ENCODE measurements at places on chromosomes 1 and 21.

DNA sequence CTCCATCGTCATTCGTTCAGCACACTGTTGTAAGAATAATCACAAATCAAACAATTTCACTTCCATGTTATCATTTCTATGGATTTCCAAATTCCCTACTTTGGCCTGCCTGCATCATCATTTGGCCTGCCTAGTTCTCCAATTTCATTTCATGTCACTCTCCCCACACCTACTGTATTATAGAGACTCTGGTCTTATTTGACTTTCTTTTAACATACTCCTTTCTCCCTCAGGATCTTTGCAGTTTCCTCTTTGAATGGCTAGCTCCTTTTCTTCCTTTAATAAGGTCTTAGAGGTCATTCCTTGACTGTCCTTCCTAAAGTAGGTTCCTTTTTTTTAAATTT lies 36.3 kb upstream of the PODN start:
- no peak for DNase-seq

GRCh38 chr1:246279402-246279801 lies 227.7 kb downstream of the SMYD3 start:
- no peak for DNase-seq

DNA sequence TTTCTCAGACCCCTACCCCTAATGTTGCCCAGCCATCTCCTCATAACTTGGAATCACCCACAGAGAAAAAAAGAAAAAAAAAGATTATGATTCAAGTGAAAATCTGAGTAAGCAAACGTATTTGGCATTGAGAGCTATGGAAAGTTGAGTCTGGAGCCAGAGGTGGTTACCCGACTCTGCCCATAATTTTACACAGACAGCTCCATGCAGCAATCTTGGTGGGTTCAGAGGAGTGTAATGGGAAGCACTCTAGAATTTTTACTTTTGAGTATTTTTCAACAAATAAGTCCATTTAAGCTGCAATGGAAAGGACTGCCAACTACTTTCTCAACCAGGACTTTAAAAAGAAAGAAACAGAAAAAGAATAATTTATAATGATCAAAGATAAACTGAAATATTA lies 62.7 kb downstream of the ZC3H11B start:
- no peak for DNase-seq

- no peak for DNase-seq
Observed at GRCh38 chr1:217622042-217622441, 8.8 kb downstream of the GPATCH2 start.

- DNase-seq, result peak; percentile 87
Observed at GRCh38 chr1:64519901-64520300, 50.0 kb downstream of the CACHD1 start.

DNA sequence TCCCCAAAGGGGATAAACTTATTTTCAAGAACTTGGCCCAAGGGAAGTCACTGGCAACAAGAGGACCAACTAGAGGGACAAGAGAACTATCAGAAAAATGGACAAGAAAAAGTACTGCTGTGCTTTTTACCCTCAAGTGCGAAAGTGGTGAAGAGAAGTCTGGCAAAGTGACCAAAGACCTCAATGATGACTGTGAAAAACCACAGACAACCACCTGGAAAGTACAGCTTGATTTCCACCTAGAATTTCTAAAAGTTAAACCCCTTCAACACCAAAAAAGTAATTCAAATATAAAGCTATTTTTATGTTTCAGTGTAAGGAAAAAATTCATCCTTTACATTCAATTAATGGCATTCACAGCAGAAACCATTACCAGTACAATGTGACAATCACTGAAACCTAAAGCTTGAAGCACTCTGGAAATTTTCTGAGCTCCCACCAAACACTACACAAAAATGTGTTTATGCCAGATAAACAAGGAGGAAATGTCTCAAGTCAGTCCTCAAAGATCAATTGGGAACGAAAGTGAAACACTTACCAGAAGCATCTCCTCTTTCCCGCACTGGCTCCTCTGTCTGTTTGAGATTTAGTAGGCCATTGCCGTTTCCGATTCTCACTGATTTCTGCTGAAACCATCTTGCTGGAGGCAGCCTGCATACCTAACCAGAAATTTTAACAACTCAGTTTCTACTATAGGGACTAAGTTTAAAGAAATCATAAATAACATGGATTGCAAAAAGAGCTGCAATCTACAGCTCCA lies 8.3 kb downstream of the SDE2 start:
- DNase-seq, result no peak

DNA sequence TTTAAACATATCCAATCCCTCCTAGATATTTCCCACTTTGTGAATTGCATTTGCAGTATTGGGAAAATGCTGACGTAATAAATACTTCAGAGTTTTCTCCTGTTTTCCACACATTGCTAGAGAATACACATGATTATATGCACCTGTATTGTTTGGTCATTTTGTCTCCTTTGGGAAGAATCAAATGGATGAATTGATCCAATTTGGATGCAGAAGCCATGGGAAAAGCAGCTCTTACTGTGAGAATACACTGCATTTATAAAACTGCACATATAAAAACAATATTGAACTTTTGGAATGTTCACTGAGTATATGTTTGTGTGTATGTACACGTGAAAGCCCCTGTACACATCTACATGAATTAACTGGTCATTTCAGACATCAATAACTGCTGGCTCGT lies 306.6 kb upstream of the LYPLAL1 start:
- no peak for DNase-seq

- DNase-seq, result peak; percentile 91
Observed at GRCh38 chr1:68384872-68385411, 64.8 kb downstream of the RPE65 start.
